ENCODE measurements at places on chromosomes 2 and 18.

DNA sequence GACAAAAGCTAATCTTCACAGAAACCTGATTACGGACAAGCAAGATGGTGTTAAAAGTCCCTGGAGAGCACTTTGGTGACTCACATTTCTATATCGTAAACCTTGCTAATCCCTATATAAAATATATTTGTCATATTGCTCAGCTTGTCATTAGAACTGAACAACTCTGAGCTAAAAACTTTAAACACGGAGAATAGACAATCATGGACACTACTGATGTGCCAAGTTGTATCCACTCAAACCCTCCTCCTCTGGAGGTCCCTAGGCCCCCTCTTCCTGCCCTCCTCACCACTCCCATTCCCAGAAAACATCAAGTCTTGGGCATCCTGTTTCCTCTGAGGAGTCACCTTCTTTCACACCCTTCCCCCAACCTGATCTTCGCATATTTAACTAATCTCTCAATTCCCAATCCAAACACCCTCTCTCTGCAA lies 138.7 kb upstream of the PID1 start:
- no peak for DNase-seq

DNA sequence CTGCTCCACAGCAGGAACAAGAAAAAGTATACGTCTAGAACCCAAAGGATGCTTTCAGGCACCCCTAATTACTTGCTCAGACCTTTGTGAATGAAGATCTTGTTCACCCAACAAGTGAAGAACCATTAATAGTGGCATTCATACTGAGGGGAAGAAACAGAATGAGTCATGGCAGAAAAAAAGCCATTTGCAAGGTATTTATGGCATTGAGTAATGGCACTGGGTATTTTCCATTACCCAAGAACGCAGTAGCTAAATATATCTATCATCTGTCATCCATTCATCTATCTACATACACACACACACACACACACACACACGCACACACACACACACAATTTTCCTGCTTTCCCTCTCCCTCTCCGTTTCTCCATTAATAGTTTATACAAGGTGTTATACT lies 56.4 kb upstream of the XIRP2 start:
- no peak for DNase-seq

- peak; percentile 21 for DNase-seq
Observed at GRCh38 chr2:1210352-1210751, 202.9 kb upstream of the TPO start.

- peak; percentile 75 for DNase-seq
Observed at GRCh38 chr2:62304429-62305417, 108.8 kb downstream of the B3GNT2 start.

GRCh38 chr2:71811726-71812125 lies 335.9 kb downstream of the CYP26B1 start:
- DNase-seq = no peak
